ENCODE measurements at places on chromosomes 7 and 10. TPM values are rescaled to one million over a fixed set of nuclear protein-coding genes. Genes with fewer than 3 reads are reported as not detected.

GRCh38 chr10:61903221-61903927 lies 1.9 kb downstream of the ARID5B start:
- peaks cover 36% of the 10 kb centered on the region for H3K4me1 ChIP-seq
- no peaks in the 10 kb centered on the region for H3K27me3 ChIP-seq
- peak overlapping the region; percentile 98 for H3K4me3 ChIP-seq
- DNase-seq, result peak; percentile 90
- H3K36me3 ChIP-seq, result peaks cover 14% of the 10 kb centered on the region
- peak overlapping the region; percentile 99 for H3K27ac ChIP-seq

Gene EBF3
- total RNA-seq, result not detected

DNA sequence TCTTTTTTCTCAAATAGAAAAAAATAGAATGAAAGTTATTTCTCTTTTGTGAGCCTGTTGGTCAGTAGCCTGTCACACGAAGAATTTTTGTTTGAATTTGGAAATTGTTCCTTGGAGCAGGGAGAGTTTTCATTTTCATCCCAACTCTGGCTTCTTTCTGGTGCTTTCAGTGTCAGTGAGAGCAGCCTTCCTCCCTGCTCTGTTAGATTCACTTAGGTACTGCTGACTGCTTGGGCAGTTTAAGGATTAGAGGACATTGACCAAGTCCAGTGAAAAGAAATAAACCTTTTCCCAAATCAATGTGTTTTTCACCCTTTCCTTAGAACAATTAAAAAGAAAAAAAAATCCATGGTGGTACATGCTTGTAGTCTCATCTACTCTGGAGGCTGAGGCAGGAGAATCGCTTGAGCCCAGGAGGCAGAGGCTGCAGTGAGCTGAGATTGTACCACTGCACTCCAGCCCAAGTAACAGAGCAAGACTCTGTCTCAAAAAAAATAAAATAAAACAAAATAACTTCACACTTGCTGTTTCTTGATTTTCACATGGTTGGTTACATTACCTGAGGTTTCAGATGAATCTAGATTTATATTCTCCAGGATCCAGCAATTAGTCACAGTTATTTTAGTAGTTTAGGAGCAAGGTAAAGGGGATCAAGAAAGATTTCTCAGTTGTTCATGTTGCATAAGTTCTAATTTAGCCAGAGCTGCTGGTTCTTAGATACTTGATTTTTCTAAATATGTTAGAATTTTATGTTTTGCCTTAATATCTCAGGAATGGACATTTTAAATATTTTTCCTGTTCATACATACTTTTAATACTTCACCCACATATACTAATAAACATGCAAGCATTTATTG lies 63.1 kb downstream of the ZNRF2 start:
- H3K36me3 ChIP-seq, result peaks cover 9% of the 10 kb centered on the region
- peak overlapping the region; percentile 66 for H3K4me3 ChIP-seq
- no peak for DNase-seq
- peaks cover 60% of the 10 kb centered on the region for H3K4me1 ChIP-seq
- H3K27me3 ChIP-seq, result no peaks in the 10 kb centered on the region
- peak overlapping the region; percentile 92 for H3K27ac ChIP-seq

DNA sequence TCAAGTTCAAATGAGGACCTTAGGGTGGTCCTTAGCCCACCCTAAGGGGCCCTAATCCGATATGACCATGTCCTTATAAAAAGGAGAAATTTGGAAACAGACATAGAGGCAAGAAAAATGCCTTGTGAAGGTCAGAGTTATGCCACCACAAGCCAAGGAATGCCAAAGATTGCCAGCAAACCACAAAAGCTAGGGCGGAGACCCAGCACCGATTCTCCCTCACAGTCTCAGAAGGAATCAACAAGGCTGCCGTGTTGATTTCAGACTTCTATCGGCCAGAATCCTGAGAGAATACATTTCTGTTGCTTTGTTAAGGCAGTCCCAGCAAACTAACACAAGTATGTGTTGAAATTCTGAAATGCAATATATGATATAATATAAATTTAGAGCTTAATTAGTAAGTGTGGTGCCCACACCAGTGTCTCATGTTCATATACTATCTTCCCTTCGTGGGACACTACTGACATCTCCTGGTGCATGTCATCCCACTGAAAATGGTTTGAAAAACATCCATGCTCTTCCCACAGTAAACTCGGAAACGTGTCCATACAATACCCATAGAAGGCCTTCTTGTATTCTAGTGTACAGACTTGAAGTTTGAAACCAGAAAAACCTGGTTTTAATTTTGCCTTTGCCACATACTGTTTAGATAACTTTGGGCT lies 349.0 kb downstream of the TNS3 start:
- no peak overlapping the region for H3K27ac ChIP-seq
- H3K27me3 ChIP-seq, result no peaks in the 10 kb centered on the region
- no peak for DNase-seq
- no peak overlapping the region for H3K4me3 ChIP-seq

GRCh38 chr7:107891636-107892366 lies 818 bp downstream of the DLD start:
- H3K27me3 ChIP-seq, result no peaks in the 10 kb centered on the region
- no peak for DNase-seq
- peaks cover 46% of the 10 kb centered on the region for H3K4me1 ChIP-seq

DNA sequence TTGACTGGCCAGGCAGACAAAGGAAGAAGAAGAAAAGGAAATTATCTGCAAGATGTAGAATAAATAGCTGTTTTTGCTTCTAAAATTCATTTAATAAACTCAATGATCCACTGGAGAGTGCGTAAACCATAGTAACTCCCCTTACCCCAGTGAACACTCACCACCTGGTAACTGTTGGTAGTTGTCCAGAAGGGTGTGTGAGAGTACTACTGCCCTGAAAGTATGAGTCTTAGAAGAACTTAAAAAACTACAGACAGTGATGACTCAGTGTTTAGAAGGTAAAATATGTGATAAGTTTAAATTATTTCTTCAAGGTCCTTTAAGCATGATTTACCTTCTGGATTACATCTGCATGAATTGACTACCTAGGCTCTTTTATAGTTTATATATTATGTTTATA lies 53.0 kb upstream of the SEMA3A start:
- H3K27me3 ChIP-seq, result no peaks in the 10 kb centered on the region
- H3K4me3 ChIP-seq, result no peak overlapping the region
- no peaks in the 10 kb centered on the region for H3K4me1 ChIP-seq
- no peaks in the 10 kb centered on the region for H3K36me3 ChIP-seq
- H3K27ac ChIP-seq, result no peak overlapping the region

DNA sequence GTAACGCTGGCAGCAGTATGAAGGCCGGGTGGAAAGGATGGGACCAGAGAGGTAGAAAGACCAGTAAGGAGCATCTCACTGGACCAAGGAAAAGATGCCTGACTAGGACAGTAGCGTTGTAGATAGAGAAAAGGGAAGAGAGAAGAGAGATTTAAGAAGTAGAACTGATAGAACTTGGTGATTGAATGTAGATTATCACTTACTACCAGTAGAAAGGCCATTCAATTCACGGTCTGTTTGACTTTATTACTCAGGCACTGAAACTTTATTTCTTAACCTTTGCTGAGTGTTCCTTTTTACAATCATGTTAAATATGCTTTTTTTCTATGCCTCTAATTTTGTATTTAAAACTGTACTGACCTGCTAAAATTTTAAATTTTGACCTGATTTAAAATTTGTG lies 12.2 kb downstream of the MCU start:
- peaks cover 13% of the 10 kb centered on the region for H3K4me1 ChIP-seq
- no peaks in the 10 kb centered on the region for H3K27me3 ChIP-seq
- no peaks in the 10 kb centered on the region for H3K36me3 ChIP-seq
- no peak overlapping the region for H3K27ac ChIP-seq

Gene PSD
- 2.9 TPM for total RNA-seq

Gene PAX4
- total RNA-seq, result not detected

GRCh38 chr10:77422491-77423338 lies 214.9 kb downstream of the KCNMA1 start:
- no peak overlapping the region for H3K4me3 ChIP-seq
- H3K27ac ChIP-seq, result no peak overlapping the region
- no peaks in the 10 kb centered on the region for H3K4me1 ChIP-seq

DNA sequence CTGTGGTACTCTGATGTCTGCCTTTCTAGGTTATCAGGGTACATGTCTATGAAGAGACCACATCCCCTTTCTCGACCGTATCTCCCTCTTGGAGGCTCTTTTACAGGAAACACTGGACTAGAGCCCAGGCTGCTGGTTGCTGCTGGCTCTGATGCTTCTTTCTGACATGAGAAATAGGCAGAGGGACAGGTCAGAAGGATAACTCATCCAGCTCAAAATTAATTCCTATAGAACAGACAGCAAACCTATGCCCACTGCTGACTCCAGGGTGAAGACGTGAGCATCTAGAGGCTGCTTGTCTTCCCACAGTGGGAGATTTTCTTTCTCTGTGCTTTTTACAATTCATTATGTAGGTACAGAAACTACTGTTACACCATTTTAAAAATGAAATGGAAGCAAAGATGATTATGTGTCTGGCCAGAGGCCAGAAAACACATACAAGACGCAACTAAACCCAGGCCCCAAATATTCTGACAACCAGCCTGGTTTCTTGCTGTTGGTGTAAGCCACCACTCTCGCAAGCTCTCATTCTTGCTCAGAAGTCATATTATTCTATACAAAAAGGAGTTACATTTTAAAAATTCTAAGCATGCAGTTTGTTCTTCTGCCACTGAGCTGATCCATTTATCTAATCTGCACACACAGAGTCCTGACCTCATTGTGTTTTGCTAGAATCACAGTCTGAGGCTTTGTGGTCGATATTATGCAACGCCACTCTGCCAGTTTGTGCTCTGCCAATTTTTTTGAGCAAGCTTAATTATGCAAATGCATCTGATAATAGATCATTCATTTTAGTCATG lies 424.3 kb downstream of the KIF20B start:
- H3K4me1 ChIP-seq, result no peaks in the 10 kb centered on the region
- H3K27me3 ChIP-seq, result no peaks in the 10 kb centered on the region
- no peak overlapping the region for H3K27ac ChIP-seq
- no peak for DNase-seq

Gene SCART1
- 0.82 TPM for total RNA-seq

DNA sequence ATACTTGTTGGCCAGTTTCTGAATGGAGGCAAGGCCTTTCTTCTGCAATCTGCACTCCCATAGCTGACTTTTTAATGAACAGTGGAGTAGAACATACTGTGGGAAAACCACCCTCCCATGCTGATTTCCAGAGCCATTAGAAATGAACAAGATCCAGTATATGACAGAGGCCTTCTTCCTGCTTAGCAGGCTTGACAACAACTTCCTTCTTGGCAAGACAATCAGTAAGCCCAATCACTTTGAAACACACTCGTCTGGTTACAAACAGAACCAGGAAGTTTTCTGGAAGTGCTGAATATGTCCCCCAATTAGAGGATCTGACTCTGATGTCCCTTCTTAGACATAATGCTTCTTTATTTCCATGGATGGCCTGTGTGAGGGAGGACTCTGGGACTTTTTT lies 103.4 kb downstream of the SAMD9 start:
- no peaks in the 10 kb centered on the region for H3K4me1 ChIP-seq
- H3K36me3 ChIP-seq, result no peaks in the 10 kb centered on the region
- H3K27ac ChIP-seq, result no peak overlapping the region
- H3K27me3 ChIP-seq, result peaks cover 22% of the 10 kb centered on the region
- DNase-seq, result no peak

DNA sequence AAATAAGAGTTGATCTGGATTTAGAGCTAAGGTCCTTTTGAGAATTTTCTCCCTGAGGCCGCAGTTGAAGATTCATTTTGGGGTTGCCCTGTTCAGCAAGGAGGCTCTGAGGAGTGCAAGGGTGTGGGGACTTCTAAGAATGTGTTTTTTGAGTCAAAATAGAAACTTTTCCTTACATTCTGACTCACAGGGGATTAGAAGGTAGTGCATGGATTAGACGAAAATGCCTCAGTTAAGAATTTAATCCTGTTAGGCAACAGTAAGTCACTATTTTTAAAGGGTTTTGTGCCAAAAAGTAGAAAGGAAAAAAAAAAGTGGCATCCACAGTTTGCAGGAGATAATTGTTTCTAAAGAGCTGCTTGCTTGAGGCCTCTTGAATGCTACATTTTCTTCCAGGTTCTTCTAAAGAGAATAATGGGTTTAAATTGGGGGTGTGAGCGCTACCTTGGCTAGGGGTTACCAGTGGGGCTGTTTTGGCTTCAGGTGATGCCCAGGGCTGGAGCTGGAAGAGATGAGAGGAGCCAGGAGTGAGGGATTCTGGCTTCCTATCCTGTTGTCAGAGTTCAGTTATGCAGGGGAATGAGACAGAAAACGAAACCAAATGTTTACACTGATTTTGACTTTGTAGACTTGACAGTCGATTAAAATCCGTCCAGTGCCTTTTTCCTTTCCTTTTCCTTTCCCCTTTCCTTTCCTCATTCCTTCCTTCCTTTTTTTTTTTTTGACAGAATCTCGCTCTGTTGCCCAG lies 52.9 kb downstream of the BAMBI start:
- H3K27me3 ChIP-seq, result peaks cover 3% of the 10 kb centered on the region
- no peak overlapping the region for H3K4me3 ChIP-seq
- H3K27ac ChIP-seq, result no peak overlapping the region
- H3K36me3 ChIP-seq, result no peaks in the 10 kb centered on the region
- H3K4me1 ChIP-seq, result peaks cover 5% of the 10 kb centered on the region

Gene C10orf90
- not detected for total RNA-seq

- no peak for DNase-seq
- no peaks in the 10 kb centered on the region for H3K36me3 ChIP-seq
- no peak overlapping the region for H3K27ac ChIP-seq
These were observed 32.1 kb upstream of the CHST15 start for GRCh38 chr10:124125305-124126116.

Gene GNAT3
- total RNA-seq, result not detected

DNA sequence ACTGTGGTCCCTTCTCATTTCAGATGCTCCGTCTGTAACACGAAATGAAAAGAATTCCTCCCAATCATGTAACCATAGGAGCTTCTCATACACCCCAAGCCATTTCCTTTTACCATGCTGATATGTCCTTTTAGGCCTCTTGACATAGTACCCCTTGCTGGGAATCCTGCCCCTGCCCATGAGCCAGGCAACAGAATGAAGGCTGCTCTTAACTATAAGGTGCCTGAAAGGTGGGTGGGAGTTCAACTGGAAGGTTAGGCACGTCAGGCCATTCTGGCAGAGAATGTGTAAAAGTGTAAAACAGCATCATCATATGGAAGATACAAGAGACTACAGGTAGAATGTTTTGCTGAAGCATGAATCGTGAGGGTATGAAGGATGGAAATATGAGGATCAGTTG lies 22.5 kb downstream of the IL2RA start:
- H3K4me3 ChIP-seq, result no peak overlapping the region
- DNase-seq, result no peak
- H3K4me1 ChIP-seq, result peaks cover 86% of the 10 kb centered on the region
- H3K27ac ChIP-seq, result peak overlapping the region; percentile 16
- peaks cover 82% of the 10 kb centered on the region for H3K36me3 ChIP-seq

- no peak for DNase-seq
- H3K4me1 ChIP-seq, result no peaks in the 10 kb centered on the region
- no peaks in the 10 kb centered on the region for H3K27me3 ChIP-seq
- no peak overlapping the region for H3K27ac ChIP-seq
- H3K4me3 ChIP-seq, result no peak overlapping the region
These were observed 87.9 kb downstream of the STRA8 start for GRCh38 chr7:135321556-135321955.

GRCh38 chr7:45061352-45061751 lies 27.4 kb downstream of the NACAD start:
- DNase-seq, result no peak
- H3K27ac ChIP-seq, result peak overlapping the region; percentile 15
- peaks cover 57% of the 10 kb centered on the region for H3K36me3 ChIP-seq
- no peak overlapping the region for H3K4me3 ChIP-seq
